ENCODE measurements at places on chromosomes 12 and 14. TPM values are rescaled to one million over a fixed set of nuclear protein-coding genes. Genes with fewer than 3 reads are reported as not detected.

GRCh38 chr12:26164118-26164517, 31.3 kb upstream of the SSPN start:
- H3K27me3 ChIP-seq: no peaks in the 10 kb centered on the region
- no peak overlapping the region for H3K27ac ChIP-seq
- H3K36me3 ChIP-seq: no peaks in the 10 kb centered on the region

Gene OR4L1
- total RNA-seq: not detected

DNA sequence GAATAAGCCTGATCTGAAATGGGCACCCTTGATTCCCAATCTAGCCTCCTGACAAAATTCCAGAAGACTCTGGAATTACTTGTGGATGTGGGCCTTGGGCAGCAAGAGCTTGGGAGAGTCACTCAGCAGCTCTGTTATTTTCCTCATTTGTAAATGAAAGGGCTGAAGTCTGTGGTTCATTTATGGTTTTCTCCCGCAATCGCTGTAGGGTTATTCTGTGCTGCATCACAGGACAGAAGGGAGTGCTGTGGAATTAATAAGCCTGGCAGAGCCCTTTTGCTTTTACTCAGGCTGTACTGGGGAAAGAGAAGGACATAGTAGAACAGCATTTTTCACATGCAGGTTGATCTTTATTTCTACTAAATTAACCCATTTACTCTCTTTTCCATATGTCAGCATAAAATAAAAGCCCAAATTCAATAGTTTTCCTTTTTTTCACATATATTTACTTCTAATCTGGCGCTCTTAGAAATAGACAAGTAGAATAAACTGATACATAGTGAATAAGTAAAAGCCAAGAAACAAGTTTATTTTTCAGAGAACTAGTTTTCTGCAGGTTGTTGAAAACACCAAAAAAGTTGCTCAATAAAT, 49.2 kb downstream of the DUSP16 start:
- H3K27me3 ChIP-seq: no peaks in the 10 kb centered on the region
- DNase-seq: no peak
- H3K4me3 ChIP-seq: no peak overlapping the region
- H3K4me1 ChIP-seq: peaks cover 2% of the 10 kb centered on the region

- H3K27ac ChIP-seq: peak within 1 kb of the TSS; percentile 91
- peaks cover 4% of the 10 kb centered on the region for H3K36me3 ChIP-seq
- H3K4me1 ChIP-seq: peaks cover 44% of the 10 kb centered on the region
- no peaks in the 10 kb centered on the region for H3K27me3 ChIP-seq
- DNase-seq: peak; percentile 91
Measured at GRCh38 chr12:12611512-12612306, at the start of gene CREBL2. Gene CREBL2 (plus strand): TSS chr12:12611876. CDS start chr12:12612173, 297 bp downstream.

GRCh38 chr14:48738186-48738925, 847.8 kb downstream of the RPS29 start:
- H3K27me3 ChIP-seq: no peaks in the 10 kb centered on the region
- H3K4me1 ChIP-seq: no peaks in the 10 kb centered on the region
- no peak overlapping the region for H3K4me3 ChIP-seq
- no peak overlapping the region for H3K27ac ChIP-seq
- no peak for DNase-seq

GRCh38 chr14:106665814-106666213, 1139.4 kb downstream of the TMEM121 start:
- no peaks in the 10 kb centered on the region for H3K4me1 ChIP-seq
- no peak overlapping the region for H3K4me3 ChIP-seq
- H3K36me3 ChIP-seq: no peaks in the 10 kb centered on the region
- no peaks in the 10 kb centered on the region for H3K27me3 ChIP-seq
- no peak for DNase-seq

DNA sequence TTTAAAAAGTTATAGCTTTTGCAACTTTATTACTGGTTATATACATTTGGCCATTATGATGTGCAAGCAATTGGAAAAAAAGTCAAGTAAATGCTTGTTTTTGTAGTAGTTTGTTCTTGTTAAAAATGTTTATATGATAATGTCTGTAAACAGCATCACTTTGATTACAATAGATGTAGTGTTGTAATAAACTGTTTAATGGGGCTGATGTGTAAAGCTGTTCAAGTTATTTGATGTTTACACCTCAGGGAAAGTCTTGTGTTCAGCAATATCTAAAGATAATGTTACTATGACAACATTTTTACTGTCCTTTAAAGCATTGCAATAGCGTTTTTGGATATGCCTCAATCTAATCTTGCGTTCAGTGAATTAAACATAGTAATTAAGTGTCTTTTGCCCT, 30.4 kb downstream of the CPSF6 start:
- no peak overlapping the region for H3K27ac ChIP-seq
- H3K27me3 ChIP-seq: no peaks in the 10 kb centered on the region
- H3K4me3 ChIP-seq: no peak overlapping the region
- DNase-seq: no peak
- no peaks in the 10 kb centered on the region for H3K36me3 ChIP-seq
